Panc1 (cell line): ENCODE measurements at places on chromosomes 16 and 17. TPM values are rescaled to one million over a fixed set of nuclear protein-coding genes. Genes with fewer than 3 reads are reported as not detected.

Gene TPSG1
- total RNA-seq: 4.6 TPM

Gene KRTAP16-1
- not detected for total RNA-seq

Gene RNF222
- not detected for total RNA-seq

Gene TMC7
- total RNA-seq: 5.1 TPM

Gene GCGR
- total RNA-seq: 1.6 TPM

Gene C16orf74
- total RNA-seq: 1.5 TPM

Gene SEPTIN12
- not detected for total RNA-seq

Gene VWA3A
- not detected for total RNA-seq

Gene TPSAB1
- total RNA-seq: not detected

Gene IL34
- 5.8 TPM for total RNA-seq

Gene ZNF423
- 0.49 TPM for total RNA-seq

Gene CEP131
- total RNA-seq: 26.0 TPM

Gene OR3A3
- total RNA-seq: not detected

Gene TRIM47
- total RNA-seq: 125 TPM

Gene ARMC7
- total RNA-seq: 48.7 TPM

Gene ZFP1
- 10.0 TPM for total RNA-seq

- no peak for DNase-seq
These were observed 37.9 kb upstream of the CHMP6 start for GRCh38 chr17:80953471-80954315.

GRCh38 chr17:1552932-1553331, 9.7 kb downstream of the PITPNA start:
- DNase-seq: no peak

DNA sequence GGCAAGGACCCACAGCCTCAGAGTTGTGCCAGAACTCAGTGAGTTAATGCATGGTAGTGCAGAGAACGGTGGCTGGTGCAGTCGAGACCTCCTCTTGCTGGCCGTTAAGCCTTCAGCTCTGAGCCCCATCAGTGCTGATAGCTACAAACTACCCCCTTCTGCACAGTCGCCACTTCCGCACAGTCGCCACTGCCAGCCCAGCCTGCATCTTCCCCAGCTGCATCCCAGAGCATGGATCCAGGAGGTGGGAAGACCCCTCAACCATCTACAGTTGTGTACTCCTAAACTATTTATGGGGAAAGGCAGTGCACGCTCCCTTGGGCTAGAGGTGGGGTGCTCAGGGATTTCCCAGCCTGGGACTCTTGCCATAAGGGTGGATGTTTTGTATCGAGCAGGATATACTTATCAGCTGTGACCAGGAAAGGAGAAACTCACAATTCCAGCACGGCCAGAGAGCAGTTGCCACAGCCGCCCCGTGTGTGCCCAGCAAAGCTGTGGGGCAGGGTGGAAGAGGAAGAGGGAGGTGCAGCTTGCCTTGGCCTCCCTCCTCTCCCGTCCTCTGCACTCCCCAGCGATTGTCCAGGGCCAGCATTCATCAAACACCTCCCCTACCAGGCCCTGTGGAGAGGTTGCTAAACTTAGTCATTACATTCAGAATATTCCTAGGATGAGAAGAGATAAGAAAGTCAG, 49.5 kb upstream of the CMIP start:
- no peak for DNase-seq

DNA sequence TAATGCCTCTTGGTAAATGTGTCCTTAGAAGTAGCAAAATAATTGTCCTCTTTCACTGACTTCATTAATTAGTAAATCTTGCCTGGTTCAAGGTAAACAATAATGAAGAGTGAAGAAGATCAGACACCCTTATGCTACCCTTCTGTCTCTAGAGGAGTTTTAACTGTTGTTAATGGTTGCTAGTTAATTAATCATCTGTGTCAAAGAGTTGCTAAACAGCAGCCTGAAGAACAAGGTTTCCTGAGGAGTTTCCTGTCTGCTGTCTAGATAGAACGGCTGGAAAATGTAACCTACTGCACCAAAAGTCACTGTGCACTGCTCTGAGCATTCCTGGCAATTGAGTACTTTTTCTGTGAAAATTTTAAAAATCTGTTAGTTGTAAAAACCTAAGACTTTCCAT, 131.3 kb downstream of the NLK start:
- DNase-seq: no peak

DNA sequence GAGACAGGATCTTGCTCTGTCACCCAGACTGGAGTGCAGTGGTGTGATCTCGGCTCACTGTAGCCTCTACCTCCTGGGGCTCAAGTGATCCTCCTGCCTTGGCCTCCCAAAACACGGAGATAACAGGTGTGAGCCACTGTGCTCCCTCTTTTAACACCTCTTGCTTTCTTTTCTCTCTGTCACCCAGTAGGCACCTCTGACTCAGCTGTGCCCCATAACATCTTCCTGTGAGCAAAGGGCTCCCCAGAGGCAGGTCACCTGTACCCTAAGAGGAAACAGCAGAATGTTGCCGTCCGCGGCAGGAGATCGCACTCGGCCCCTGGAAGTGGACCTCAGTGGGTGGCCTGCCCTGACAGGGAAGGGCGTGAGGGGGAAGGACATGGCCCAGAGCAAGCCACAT, 918 bp upstream of the NLRC3 start:
- DNase-seq: no peak

GRCh38 chr17:80986046-80986445, 5.6 kb upstream of the CHMP6 start:
- no peak for DNase-seq

GRCh38 chr17:55546481-55546880, 35.2 kb upstream of the SMIM36 start:
- DNase-seq: no peak

DNA sequence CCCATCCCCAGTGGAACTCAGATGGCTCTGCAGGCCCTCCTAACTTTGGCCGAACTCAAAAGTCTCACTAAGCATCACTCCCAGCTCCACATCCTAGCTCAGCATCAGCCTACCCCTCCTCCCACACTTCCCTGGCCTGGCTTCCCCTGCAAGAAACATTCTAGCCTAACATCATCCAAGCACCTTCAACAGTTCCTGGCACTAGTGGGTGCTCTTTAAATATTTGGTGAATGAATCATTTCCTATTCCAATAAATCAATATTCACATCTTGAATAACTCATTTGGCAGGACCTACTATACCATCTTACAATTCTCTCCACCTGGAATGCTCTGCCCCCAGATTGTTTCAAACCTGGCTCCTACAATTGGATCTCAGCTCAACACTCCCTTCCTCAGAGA, 11.0 kb upstream of the BBS2 start:
- DNase-seq: no peak

- no peak for DNase-seq
These were observed 131.3 kb downstream of the CBLN1 start for GRCh38 chr16:49150341-49150740.

DNA sequence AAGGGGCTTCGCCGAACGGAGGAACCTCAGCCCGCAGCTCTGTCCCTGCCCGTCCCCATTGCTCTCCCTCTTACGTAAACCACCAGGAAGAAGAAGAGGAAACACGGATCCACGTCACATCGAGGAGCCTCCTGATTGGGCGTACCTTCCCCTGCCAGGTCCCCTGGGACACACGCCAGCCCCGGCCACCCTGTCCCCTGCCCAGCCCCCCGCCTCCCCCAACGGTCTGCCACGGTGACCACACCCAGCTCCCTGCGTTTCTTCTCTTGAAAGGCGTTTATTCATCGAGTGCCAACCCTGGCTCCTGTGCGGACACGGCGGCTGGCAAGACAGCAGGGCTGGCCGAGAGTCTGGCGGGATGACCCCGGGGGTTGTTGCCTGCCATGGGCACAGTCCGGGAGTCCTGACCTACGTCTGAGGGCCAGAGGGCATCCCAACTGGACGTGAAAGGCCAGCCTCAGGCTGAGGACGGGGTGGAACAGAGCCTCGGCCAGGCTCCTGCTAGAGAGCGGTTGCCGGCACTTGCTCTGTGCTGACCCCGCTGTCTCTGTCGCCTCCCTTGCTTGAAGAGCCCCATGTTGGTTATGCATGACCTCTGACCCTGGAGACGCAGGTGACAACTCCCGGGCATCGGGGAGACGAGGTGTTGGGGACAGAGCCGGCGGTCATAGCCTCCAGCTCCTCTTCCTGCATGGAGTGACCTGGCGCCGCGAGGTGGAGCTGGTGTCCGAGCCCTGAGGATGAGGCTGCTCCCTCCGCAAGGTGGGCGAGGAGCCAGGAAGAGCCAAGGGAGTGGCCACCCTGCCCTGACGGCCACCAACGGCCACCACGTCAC, 40.5 kb upstream of the ACSF3 start:
- DNase-seq: no peak

- DNase-seq: no peak
These were observed 45.7 kb downstream of the PHKB start for GRCh38 chr16:47506800-47507199.

DNA sequence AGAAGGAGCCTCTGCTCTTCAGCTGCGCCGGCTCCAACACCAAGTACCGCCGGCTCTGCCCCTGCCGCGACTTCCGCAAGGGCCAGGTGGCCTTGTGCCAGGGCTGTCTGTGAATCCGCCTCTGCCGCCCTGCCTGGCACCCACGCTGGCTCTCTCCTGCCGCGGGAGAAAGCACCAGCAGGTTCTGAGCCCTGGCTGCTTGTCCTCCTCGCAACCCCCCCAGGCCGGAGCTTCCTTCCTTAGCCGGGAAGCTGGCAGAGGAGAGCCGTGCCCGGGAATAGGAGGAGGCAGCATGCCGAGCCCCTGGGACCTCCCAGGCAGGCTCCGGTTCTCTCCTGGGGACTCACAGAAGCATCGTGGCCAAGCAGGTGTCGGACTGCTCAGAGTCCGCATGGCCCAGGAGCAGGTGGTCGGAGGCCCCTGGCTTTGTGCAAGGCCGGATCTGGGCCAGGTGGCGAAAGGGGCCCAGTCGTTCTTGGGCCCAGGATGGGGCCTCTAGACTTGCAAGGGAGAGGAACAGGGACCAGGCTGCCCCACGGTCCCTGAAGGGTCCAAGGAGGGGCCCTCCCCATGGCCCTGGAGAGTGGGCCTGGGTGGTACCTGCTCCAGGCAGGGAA, 80.6 kb downstream of the MGAT5B start:
- DNase-seq: no peak

GRCh38 chr16:2372684-2373083, 32.2 kb upstream of the ABCA3 start:
- DNase-seq: no peak

DNA sequence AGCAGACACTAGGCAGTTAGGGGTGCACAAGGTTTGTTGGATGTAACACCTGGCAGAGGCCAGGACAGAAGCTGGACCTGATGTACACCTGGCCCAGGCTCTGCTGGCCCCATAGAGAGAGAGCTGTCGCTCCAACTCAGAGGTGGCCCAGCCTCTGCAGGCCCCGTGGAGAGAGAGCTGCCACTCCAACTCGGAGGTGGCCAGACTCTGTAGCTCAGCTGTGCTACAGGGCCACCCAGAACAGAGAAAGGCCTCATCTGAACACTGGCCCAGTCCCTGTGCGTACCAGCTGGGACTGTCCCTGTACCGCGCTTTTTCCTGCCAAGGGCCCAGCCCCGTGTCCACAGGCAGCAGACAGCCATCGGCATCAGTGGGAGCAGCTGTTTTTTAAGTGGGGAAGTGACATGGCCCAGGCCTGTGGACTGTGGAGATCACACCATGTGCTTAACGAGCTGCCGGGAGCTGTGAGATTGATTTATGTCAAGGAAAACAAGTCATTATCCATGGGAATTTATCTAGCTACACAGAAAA, 176.4 kb upstream of the CHMP6 start:
- no peak for DNase-seq

- DNase-seq: no peak
These were observed 14.2 kb upstream of the MARCHF10 start for GRCh38 chr17:62822080-62822904.
